ENCODE measurements at places on chromosomes 4 and X. TPM values are rescaled to one million over a fixed set of nuclear protein-coding genes. Genes with fewer than 3 reads are reported as not detected.

- no peak overlapping the region for H3K27ac ChIP-seq
- H3K4me3 ChIP-seq: no peak overlapping the region
- peaks cover 5% of the 10 kb centered on the region for H3K27me3 ChIP-seq
- no peaks in the 10 kb centered on the region for H3K4me1 ChIP-seq
- H3K36me3 ChIP-seq: no peaks in the 10 kb centered on the region
Measured at GRCh38 chrX:16910376-16910775, 36.1 kb upstream of the REPS2 start.

DNA sequence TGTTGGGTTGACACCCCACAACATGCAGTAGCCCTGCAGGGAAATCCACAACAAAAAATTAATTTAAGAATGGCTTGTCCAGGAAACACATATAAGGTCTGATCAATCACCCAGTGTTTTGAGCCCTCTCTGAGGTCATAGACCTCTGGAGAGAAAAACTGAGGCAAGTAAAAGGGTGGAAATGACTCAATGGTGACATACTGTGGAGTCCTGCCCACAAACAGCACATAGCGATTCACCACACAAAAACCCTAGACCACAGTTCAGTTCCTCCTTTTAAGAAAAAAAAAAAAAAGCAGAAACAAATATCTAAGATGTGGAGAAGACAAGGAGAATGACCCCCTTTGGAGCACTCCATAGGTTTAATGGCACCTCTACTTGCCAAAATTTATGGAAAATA, 2691.0 kb downstream of the PCDH7 start:
- H3K4me3 ChIP-seq: no peak overlapping the region
- H3K27me3 ChIP-seq: no peaks in the 10 kb centered on the region
- no peaks in the 10 kb centered on the region for H3K4me1 ChIP-seq
- no peak overlapping the region for H3K27ac ChIP-seq

GRCh38 chrX:1323315-1323714, 13.3 kb upstream of the IL3RA start:
- peak; percentile 69 for DNase-seq
- H3K27ac ChIP-seq: no peak overlapping the region
- peaks cover 21% of the 10 kb centered on the region for H3K4me1 ChIP-seq

- peaks cover 3% of the 10 kb centered on the region for H3K27me3 ChIP-seq
- no peak overlapping the region for H3K4me3 ChIP-seq
- peaks cover 3% of the 10 kb centered on the region for H3K4me1 ChIP-seq
Measured at GRCh38 chr4:56690393-56690792, 9.3 kb upstream of the HOPX start.

DNA sequence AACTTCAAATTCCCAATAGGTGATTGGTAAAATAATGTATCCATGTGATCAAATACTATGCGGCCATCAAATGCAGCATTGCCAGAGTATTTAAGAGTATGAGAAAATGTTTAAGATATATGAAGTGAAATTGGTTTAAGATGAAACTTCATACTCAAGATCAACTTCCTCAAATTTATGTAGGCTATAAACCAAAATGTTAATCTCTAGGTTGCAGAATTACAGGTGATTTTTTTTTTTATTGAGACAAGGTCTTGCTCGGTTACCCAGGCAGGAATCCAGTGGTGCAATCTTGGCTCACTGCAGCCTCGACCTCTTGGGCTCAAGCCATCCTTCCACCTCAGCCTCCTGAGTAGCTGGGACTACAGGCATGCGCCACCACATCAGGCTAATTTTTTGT, 25.3 kb downstream of the ACSL4 start:
- peaks cover 14% of the 10 kb centered on the region for H3K36me3 ChIP-seq
- H3K27ac ChIP-seq: peak overlapping the region; percentile 82
- DNase-seq: no peak
- peak overlapping the region; percentile 55 for H3K4me3 ChIP-seq

DNA sequence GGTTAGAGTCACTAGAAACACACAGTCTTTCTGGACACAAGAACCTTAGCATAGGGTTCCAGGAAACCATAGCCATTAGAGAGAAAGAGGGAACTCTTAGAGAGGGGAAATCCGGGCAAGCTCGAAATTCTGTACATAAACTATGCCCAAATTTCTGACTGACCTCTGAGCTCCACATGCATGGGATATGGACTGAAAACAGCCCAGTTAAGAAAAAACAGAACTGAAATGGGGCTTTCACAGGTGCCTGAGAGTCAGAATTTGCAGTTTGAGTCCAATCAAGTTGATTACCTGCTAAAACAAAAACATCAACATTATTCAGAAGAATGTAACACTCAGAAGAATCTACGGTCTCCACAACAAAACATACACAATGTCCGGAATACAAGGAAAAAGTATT, 13.1 kb downstream of the DCHS2 start:
- H3K27me3 ChIP-seq: peaks cover 16% of the 10 kb centered on the region
- H3K36me3 ChIP-seq: no peaks in the 10 kb centered on the region
- DNase-seq: no peak
- H3K4me1 ChIP-seq: no peaks in the 10 kb centered on the region

- no peak overlapping the region for H3K27ac ChIP-seq
- H3K27me3 ChIP-seq: no peaks in the 10 kb centered on the region
- peaks cover 5% of the 10 kb centered on the region for H3K4me1 ChIP-seq
- no peak overlapping the region for H3K4me3 ChIP-seq
- no peak for DNase-seq
Measured at GRCh38 chr4:9979101-9979701, 42.1 kb downstream of the SLC2A9 start.

GRCh38 chr4:145824463-145824862, 114.2 kb downstream of the ZNF827 start:
- H3K4me1 ChIP-seq: peaks cover 19% of the 10 kb centered on the region
- no peak overlapping the region for H3K4me3 ChIP-seq
- H3K27ac ChIP-seq: no peak overlapping the region

DNA sequence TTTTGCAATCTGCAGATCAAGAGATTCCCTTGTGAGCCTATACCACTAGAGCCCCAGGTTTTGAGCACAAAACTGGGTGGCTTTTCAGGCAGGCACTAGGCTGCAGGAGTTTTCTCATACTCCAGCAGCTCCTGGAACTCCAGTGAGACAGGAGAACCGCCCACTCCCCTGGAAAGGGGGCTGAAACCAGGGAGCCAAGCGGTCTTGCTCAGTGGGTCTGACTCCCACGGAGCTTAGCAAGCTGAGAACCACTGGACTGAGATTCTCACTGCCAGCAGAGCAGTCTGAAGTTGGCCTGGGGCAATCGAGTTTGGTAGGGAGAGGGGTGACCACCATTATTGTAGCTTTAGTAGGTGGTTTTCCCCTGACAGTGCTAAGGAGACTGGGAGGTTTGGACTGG, 313.8 kb upstream of the TEX13C start:
- no peak for DNase-seq
- H3K36me3 ChIP-seq: no peaks in the 10 kb centered on the region
- no peak overlapping the region for H3K27ac ChIP-seq
- H3K27me3 ChIP-seq: no peaks in the 10 kb centered on the region

DNA sequence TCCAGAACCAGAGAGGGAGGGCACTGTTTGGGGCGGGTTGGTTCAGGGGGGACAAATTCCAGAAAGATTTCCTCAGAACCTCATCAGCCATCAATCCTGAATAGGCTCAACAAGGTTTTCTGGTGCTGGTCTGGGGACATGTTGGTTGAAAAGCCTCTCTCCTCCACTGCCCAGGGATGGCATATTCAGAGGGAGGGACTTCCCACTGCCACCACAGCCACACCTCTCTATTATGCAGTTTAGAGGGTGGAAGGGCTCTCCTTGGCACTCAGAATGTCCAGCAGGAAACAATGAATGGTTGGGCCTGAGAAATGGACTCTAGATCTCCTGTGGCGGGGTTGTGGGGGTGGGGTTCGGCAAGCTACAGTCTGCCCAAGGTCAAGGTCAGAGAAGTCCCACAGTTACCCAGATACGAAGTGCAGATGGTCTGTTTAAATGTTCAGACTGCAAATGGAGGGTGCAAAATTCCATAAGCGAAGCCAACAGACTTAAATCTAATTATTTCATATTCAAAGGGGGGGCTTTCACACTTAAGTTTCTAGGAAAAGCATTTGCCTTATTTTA, 70.7 kb downstream of the LEF1 start:
- no peaks in the 10 kb centered on the region for H3K27me3 ChIP-seq
- no peak for DNase-seq
- H3K4me1 ChIP-seq: peaks cover 91% of the 10 kb centered on the region

GRCh38 chrX:136783159-136783558, 2.4 kb upstream of the ARHGEF6 start:
- H3K27me3 ChIP-seq: no peaks in the 10 kb centered on the region
- DNase-seq: no peak
- peaks cover 43% of the 10 kb centered on the region for H3K4me1 ChIP-seq
- H3K27ac ChIP-seq: no peak overlapping the region
- H3K4me3 ChIP-seq: no peak overlapping the region

GRCh38 chr4:99861120-99861905, 32.9 kb downstream of the LAMTOR3 start:
- DNase-seq: no peak
- no peak overlapping the region for H3K4me3 ChIP-seq
- peak overlapping the region; percentile 47 for H3K27ac ChIP-seq
- peaks cover 41% of the 10 kb centered on the region for H3K4me1 ChIP-seq
- H3K36me3 ChIP-seq: peaks cover 72% of the 10 kb centered on the region

GRCh38 chr4:36313301-36313700, 31.9 kb downstream of the DTHD1 start:
- H3K36me3 ChIP-seq: peaks cover 4% of the 10 kb centered on the region
- DNase-seq: no peak
- no peak overlapping the region for H3K4me3 ChIP-seq
- no peak overlapping the region for H3K27ac ChIP-seq
- peaks cover 30% of the 10 kb centered on the region for H3K4me1 ChIP-seq
- H3K27me3 ChIP-seq: peaks cover 2% of the 10 kb centered on the region

DNA sequence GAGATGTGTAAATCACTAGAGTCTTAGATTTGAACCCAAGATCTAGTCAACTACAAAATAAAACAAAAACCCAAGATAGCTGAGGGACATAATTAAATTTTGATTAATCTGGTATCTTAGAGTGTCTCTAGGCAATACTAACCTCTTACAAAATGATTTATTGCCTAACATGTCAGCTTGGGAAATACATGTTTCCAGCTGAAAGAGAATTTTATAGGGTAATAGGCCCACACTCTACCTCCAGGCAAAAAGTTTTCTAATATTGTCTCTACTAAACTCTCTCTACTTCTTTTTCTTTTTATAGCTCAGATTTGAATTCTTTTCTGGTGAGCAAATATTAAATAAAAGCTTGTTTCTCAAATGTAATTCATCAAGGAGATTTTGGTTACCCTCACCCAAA, 263.2 kb downstream of the IL15 start:
- H3K27me3 ChIP-seq: no peaks in the 10 kb centered on the region
- no peaks in the 10 kb centered on the region for H3K4me1 ChIP-seq
- no peak for DNase-seq
- no peaks in the 10 kb centered on the region for H3K36me3 ChIP-seq

Gene USP11
- 26.0 TPM for total RNA-seq

Gene CPLX1
- total RNA-seq: 0.17 TPM

Gene HTN1
- total RNA-seq: not detected

Gene FAM47A
- not detected for total RNA-seq

Gene SSX3
- not detected for total RNA-seq

Gene PRKG2
- total RNA-seq: 0.15 TPM

Gene IBSP
- not detected for total RNA-seq

Gene CACNA1F
- 0.12 TPM for total RNA-seq

Gene ERCC6L
- total RNA-seq: 12.7 TPM

Data from activated CD4-positive, alpha-beta T cell treated with anti-CD3 and anti-CD28 coated beads, Interleukin-2, amount 10 ng/mL, durations not matched to agents 7 days and 5 days (primary cell).